ENCODE measurements at places on chromosomes 2 and 18.
A peak's percentile ranks its signal among the peaks of the same experiment; 100 is the strongest.

DNA sequence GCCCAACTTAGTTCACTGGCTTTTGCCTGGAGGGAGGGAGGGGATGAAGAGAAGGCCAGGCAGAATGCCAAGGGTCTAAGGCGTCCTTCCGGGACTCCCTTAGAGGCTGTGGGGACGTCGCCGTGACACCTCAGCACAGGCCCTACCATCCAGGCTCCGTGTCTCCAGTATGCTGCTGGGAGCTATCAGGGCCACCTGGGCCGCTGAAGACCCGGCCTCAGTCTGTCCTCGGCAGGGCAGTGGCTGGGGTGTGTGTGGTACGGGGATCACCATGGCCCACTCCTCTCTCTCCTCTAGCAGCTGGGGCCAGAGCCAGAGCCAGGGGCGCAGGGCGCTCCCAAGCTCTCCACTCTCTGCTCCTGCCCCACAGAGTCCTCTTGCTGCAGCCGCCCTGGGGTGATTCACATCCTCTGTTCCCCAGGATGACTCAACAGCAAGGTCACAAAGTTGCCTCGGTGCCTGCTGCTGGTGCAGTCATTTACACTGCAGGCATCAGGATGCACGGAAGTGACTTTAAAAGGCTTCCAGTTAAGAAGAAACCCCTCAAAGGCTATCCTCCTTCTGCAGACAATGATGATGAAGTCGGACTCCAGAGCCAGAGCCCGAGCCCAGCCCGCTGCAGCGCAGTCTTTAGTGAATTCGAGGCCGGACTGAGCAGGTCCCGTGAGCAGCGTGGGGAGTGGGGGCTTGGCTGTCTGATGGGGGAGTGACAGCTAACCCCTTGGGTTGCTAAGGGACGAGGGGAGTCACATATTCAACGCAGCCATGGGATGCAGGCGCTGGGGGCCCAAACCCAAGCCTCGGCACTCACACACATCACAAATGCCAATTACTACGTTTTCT lies 31.9 kb downstream of the SNORC start:
- no peak for DNase-seq

- no peak for DNase-seq
Measured at GRCh38 chr2:100819370-100820272, at the start of gene NPAS2. Gene NPAS2, plus strand, starts transcription at chr2:100820139. Its CDS starts 84,616 bp downstream, at chr2:100904755.

- DNase-seq = no peak
Measured at GRCh38 chr2:219356834-219357233, 24.3 kb upstream of the RESP18 start.

- no peak for DNase-seq
Measured at GRCh38 chr2:190589008-190589407, 54.5 kb upstream of the NEMP2 start.

DNA sequence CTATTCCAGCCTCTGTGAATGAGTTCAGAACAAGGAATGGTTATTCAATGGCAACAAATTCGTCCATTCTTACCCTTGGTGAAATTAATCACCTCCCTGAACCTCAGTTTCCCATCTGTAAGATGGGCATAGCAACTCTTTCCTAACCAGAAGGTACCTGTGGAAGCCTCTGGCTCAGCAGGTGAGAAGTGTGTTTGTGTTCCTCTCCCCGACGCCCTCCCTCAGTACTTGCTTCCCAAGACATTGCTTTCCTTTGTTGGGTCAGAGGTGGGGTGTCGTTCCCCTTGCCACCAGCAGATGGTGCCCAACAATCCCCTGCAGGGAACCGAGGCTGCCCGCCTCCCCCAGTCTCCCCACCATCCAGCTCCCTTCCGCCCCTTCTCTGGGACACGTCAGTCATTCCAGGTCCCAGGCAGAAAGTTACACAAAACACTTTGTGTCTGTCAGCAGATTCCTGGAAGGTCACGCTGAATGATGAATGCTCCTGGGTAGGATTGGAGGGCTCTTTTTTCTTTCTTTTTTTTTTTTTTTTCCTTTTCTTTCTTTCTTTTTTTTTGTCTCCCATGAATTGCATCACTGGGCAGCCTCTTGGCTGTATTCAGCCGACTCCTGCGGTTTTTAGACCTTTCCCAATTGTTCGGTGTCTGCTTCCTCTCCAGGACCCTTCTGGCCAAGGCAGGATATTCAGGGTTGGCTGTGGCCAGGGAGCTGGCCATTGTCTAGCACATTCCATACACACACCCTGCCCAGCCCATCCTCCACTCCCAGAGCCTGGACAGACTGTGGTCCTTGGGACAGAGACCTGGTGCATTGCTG lies 117.3 kb downstream of the LPIN1 start:
- peak; percentile 7 for DNase-seq

DNA sequence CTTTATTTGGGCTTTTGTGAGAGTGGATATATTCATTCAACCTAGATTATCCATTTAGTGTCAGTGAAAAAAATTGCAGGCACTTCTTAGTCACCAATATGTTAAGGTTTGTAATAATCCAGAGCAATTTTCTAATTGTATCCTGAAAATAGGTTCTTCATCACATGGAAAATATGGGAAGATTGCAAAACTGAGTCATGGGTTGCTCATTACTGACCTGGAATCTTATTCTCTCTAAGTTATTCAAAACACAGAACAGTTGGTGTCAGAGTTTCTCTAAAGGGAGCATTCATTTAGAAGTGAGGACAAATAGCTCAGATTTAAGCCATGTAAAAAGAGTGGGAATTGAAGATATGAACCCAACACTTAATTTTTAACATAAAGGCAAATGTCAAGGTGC lies 181.3 kb downstream of the IKZF2 start:
- DNase-seq = no peak

DNA sequence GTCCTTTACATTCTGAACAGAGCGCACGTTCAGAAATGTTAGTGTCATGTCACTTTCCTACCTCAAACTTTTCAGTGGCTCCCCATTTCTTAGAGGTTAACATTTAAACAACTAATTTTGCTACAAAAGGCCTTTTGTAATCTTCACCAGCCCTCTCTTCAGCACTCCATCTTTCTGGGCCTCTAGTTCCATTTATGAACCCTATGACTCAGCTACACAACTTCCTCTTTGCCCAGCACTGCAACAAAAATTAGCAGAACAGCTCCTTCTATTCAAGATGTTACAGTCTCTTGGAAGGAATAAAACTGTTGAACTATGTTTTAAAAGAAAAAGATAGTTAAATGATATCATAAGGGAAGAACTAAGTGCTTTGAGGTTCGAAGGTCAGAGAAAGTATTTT lies 139.9 kb downstream of the VWC2L start:
- no peak for DNase-seq

DNA sequence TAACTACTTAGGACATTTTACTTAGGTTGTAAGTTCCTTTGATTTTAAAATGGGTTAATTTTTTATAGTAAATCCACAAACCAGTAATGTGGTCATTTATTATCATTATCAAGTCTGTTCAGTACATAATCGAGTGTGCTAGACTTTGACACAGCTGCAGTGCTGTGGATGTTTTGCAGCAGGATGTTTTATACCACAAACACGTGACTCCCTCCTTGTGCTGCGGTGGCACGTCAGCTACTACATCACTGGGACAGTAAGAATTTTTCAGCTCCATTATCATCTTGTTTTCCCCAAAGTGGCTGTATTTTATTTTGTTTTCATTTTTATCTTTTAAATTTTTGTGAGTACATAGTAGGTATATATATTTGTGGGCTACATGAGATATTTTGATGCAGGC lies 70.0 kb downstream of the ATP9B start:
- DNase-seq = no peak

DNA sequence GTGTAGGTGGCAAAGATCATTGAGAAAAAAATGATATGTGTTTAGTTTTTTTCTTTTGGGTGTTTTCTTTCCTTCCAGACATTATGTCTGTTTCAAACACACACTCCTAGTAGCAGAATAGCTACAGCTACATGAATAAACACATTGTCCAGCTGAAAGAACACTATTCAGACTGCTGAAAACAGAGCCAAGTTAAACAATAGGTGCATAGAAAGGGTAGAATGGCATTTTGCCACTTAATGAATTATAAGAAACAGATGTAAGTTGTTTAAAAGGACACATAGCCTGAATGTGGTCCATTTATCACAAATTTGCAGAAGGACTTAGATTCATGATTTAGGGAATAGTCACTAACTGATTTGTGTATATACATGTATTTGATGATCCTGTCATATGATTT lies 20.1 kb downstream of the CTLA4 start:
- DNase-seq = no peak

DNA sequence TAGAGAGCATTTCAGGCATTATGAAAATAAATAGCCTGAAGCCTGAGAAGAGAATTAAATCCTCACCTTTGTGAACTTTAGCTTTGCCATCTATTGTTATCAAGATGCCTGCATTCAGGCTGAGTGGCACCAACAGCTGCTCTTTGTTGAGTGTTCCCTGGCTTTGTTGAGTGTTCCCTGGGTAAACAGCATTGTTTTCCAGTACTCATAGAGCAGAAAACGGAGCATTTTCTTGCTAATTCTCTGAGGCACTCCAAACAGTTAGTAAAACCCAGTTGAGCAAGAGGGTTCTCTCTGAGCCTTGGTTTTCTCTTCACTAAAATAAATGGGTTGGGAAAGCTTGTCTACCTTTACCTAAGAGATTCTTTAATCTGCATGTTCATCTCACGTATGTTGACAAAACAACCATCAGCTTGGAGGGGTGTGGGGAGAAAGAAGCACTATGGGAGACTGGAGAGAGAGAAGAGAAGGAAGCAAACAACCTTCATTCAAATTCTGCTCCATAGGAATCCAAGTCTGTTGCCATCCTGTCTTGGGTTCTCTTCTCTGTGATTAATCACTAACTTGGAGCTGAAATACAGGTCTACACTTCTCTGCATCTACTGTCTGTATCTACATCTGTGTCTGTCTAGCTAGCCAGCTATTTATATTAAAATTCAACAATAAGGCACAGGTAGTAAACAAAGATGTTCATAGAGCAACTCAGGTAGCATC lies 567.0 kb upstream of the SOX11 start:
- DNase-seq = no peak

GRCh38 chr2:16010951-16011620 lies 70.7 kb downstream of the MYCN start:
- DNase-seq = no peak

DNA sequence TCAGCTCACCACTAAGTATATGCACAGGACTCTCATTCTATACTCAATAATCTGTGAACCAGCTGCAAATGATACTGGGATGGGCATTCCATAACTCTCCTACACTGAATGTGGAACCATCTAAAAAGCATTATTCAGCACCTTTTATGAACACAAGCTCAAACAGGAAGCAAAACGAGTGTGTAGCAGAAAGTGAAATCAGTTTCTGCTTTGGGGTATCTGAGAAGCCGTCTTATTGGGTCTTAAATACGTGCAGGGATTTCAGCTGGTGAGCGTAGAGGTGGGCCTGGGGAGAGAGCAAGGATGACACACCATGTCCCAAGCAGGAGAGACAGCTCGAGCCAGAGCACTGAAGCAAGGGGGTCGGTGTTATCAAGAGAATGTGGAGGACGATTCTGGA lies 120.0 kb upstream of the TTN start:
- DNase-seq = no peak

GRCh38 chr2:54052825-54053718 lies 62.3 kb upstream of the ACYP2 start:
- DNase-seq = no peak

- no peak for DNase-seq
Measured at GRCh38 chr2:8677646-8678592, 3.9 kb upstream of the ID2 start.

DNA sequence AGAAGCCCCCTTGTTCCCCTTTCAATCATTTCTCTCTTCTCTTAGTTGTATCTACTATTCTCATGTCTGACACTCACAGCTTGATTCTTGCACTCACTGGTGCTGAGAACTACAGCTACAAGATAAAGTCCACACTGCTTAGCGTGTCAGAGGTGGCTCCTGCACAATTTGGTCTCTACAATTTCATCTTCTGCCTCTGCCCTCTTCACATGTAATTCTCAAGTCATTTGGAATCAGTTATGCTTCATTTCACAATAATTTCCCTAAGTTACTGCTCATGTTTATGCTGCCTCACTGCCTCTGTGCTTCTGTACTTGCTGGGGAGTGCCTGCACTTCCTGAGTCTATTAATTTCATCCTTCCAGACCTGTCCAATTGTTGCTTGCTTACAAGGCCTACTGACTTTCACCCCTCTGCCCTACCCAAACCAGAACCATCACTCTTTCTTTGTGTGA lies 11.6 kb upstream of the NAB1 start:
- no peak for DNase-seq

- no peak for DNase-seq
Measured at GRCh38 chr2:129181433-129181832, 798.0 kb upstream of the RAB6C start.

GRCh38 chr18:76488190-76488589 lies 6.9 kb downstream of the ZNF516 start:
- DNase-seq = no peak

GRCh38 chr18:48728204-48728833 lies 189.5 kb downstream of the CTIF start:
- DNase-seq = no peak

DNA sequence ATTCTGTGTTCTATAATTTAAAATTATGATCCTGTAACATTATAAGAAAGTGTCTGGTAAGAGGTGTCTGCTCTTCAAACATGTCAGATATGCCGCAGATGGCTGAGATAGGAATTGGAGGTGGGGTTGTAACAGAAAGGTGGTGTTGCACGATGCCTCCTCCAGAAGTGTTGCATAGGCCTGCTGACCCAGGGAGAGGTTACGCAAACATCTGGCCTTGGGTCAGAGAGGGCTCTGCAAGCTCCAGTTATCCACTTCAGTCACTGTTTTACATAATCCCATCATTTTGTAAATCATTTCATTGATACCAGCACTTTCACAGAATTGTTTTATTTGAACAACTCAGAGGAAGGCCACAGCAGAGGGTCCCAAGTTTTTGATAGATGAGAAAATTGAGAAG lies 256.5 kb downstream of the OSR1 start:
- DNase-seq = no peak

- no peak for DNase-seq
Measured at GRCh38 chr2:229164545-229165249, 106.4 kb downstream of the PID1 start.

GRCh38 chr2:31933066-31933465 lies 77.7 kb downstream of the MEMO1 start:
- no peak for DNase-seq

- DNase-seq = no peak
Measured at GRCh38 chr2:168244318-168244717, 3.1 kb downstream of the STK39 start.

DNA sequence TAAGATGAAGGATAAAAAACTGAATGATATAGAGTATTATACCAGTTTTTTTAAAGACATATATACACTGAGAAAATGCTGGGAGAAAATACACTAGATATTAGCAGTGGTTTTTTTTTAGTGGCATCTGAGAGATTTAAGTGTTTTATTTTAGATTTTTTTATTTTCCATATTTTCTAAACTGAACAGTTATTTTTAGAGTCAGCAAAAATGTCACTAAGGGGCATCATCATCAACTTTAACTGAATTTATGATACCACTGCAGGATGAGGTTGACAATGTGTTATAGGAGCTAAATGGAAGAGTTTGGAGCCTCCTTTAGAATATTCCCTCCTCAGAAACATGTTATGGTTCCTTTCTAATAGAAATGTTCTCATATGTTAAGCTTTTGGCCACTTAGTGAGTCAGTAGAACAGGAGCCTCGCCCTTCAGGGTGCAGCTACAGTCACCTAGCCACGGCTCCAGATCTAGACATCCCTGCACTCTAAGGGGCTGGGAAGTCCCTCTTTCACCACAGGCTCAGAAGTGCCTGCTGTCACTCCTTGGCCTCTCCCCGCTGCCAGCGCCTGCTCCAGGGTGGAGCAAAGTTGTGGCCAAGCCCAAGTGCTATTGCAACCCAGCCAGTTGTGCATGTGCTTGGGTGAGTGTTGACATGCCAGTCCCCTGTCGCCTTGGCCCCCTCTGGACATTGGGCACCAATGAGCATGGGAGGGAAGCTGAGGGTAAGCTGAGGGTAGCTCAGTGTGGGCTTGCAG lies 210.7 kb upstream of the RASGRP3 start:
- DNase-seq = no peak

GRCh38 chr2:114659880-114660279 lies 217.4 kb downstream of the DPP10 start:
- no peak for DNase-seq

All from esophagus squamous epithelium (tissue), 5 donors.